Naive thymus-derived CD8-positive, alpha-beta T cell (primary cell): ENCODE measurements at places on chromosomes 1 and 21. TPM values are rescaled to one million over a fixed set of nuclear protein-coding genes. Genes with fewer than 3 reads are reported as not detected.

DNA sequence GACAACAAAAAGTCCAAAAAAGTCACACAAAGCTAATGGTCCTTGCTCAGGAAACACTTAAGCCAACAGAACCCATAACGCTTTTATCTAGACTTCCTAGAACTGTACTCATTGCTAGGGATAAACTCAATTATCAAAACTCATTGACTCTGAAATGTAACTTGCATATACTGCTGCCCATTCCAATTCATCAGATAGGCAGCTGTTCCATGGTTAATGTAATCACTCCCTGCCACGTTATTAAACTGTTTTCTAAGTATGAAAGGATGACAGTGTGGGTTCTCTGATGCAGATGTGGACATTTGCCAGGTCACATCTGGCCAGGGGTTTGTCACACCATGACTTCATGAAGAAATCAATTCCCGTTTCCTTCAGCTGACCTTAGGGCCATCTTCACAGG lies 30.3 kb upstream of the DNAJC11 start:
- no peaks in the 10 kb centered on the region for H3K36me3 ChIP-seq
- DNase-seq, result no peak
- no peak overlapping the region for H3K27ac ChIP-seq
- H3K4me1 ChIP-seq, result peaks cover 1% of the 10 kb centered on the region

DNA sequence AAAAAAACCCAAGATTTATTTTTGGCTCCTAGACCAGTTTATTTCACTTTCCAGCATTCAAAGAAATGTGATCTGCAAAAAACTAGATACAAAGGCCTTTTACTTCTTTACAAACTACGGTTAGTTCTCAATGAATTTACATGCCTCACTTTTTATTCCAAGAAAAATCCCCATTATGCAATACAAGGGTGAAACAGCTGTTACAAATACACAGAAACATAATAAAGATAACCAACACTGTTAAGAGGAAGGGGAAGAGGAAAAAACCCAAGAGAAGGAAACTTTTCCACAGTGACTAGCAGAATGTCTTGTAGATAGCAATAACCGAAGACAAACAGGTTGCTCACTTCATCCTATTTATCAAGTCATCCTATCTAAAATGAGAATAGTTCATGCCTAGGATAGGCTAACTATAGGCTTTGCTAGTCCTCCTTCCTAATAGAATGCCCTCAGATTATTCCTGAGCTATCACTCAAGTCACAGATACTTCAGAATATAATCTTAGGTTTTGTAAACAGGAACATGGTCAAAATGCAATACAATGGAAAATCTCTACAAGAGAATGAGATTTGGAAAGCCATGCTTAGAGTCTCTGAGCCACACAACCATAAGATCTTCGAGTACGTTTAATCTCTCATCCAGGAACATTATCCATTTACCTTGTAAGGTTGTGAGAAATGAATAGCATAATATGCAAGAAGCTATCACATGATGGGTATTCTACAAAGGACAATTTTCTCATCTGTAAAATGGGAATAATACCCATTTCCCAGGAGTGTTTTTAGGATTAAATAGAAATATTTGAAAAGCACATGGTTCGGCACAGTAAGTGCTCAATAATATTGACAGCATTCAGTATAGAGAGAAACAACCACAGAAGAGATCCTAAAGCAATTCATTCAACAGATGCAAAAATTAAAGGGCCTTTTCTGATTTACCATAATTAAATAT lies 5.4 kb downstream of the PNRC2 start:
- H3K27me3 ChIP-seq, result no peaks in the 10 kb centered on the region
- DNase-seq, result no peak
- H3K27ac ChIP-seq, result peak overlapping the region; percentile 53
- H3K4me1 ChIP-seq, result peaks cover 14% of the 10 kb centered on the region
- no peak overlapping the region for H3K4me3 ChIP-seq

DNA sequence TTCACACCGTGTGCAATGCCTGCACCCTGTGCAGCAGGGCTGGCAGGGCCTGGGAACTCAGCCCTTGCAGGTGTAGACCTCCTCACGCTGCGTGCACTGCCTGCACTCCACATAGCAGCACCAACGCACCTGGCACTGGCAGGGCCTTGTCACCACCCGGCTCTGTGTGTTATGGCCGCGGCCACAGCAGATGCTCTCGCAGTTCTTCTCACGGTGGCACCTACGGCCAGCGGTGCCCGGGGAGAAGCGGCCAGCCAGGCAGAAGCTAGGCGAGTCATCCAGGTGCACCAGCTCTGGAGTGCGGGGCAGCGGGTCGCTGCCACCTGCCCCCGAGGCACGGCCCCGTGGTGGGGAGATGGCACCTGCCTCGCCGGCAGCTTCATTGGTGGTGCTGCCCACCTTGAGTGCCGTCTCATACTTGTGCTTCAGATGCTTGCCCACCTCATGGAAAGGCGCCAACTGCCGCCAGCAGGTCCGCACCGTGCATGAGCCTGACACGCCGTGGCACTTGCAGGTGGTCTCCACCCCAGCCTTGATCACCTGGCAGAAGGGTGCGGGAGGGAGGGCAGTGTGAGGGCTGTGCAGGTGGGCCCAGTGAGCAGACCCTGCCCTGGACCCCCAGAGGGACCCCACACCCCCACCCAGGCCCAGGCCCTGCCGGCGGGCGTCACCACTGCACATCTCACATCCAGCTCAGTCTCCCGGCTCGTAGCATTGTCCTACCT lies 26.1 kb downstream of the WNT9A start:
- no peaks in the 10 kb centered on the region for H3K27me3 ChIP-seq
- no peak for DNase-seq
- no peaks in the 10 kb centered on the region for H3K36me3 ChIP-seq
- no peaks in the 10 kb centered on the region for H3K4me1 ChIP-seq

RNU1-2 gene
- not detected for polyA plus RNA-seq

LCE3D gene
- not detected for polyA plus RNA-seq

LYPD8 gene
- polyA plus RNA-seq, result not detected
